COLO829 (cell line): ENCODE measurements at places on chromosomes 12 and 14.

DNA sequence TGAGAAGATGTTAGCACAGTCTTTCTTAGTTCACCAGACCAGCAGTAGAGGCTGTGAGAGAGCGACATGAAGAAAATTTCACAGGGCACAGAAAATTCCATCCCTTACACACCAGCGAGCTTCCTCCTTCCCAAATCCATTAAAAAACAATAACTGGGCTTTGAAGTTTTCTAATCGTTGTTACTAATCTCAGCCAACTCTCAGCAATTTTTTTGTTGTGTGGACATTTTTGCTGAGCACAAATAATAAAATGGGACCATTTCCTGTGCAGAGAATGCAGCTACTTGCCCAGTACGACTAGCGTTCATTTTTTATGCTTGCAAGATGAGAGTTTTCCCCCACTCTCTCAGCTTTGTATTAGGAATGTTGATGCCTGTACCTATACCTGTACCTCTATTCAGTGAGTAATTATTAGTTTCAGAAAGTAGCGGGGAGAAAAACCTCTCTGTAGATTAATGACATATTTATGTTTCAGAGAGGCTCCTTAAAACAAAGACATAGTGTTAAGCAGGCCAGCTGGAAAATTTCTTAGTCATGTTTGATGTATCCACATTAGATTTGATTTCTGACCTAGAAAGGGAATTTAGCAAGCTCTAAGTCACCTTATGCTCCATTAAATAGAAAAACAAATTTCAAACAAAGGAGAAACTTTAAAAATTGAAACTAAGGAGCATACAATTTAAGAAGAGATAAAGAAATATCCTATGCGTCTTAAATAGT, 146.5 kb downstream of the SRGAP1 start:
- no peak for DNase-seq

GRCh38 chr12:22322091-22322490, 12.4 kb downstream of the ST8SIA1 start:
- DNase-seq, result no peak

- DNase-seq, result no peak
Measured at GRCh38 chr14:103132381-103133209, 9.3 kb downstream of the TNFAIP2 start.

DNA sequence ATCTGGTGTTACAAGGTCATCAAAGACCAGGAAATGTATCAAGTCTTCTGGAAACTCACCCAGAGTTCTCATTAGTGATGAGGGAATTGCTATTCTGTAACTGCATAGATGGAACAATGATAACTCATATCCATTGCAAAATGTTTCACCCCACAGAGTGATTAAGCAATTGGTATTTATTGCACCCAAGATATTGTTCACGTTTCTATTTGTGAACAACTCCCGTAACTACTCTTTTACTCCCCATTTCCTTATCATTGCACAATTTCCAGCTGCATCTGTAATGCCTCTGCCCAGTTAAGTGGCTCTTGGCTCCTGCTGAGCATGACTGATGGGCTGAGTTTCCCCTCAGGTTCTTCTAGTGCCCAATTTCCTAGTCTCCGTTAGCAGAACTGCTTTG, 108.7 kb upstream of the PRICKLE1 start:
- no peak for DNase-seq

- no peak for DNase-seq
Measured at GRCh38 chr14:89625244-89625713, 208.2 kb upstream of the FOXN3 start.

GRCh38 chr12:96053476-96054243, 18.3 kb upstream of the LTA4H start:
- no peak for DNase-seq

DNA sequence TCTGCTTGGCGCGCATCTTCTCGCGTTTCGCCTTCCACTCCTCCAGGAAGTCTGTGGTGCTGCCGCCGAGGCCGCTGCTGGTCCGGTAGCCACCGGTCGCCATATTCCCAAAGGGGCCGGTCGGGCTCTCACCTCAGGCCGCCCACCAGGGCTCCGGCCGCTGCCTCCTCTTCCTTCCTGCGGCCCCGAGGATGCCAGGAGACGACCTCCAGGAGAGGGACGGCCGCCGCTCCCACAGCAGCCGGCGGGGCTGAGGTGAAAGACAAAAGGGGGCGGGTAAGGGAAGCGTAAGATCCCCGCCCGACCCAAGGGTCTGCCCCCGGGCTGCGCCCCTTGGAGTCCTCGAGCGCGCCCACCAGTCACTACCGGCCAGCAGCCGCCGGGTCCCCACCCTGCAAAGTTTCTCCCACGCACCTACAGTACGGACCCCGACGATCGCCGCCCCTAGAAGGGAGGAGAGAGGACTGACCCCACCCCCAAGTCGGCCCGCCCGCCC, 574 bp downstream of the PAWR start:
- no peak for DNase-seq

GRCh38 chr12:62882140-62882539, 52.8 kb downstream of the PPM1H start:
- no peak for DNase-seq

DNA sequence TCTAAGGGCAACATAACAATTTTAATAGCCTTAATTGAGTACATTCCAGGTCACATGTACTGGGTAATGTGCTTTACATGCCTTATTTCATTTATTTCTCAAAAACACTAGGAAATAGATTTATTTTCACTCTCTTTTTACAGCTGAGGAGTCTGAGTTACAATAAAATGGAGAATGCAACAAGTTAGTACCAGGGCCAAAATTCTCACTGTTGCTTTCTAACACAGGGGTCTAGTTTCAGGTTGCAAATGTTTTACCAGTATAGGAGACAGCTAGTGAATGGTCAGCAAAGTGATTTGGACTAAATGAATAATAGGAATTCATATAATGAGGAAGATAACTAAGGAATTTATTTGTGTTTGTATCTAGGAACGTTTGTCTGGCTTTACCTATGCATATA, 137.3 kb downstream of the RASSF9 start:
- no peak for DNase-seq
